ENCODE measurements at places on chromosomes 6 and 20. TPM values are rescaled to one million over a fixed set of nuclear protein-coding genes. Genes with fewer than 3 reads are reported as not detected.

Gene RBPJL
- not detected for total RNA-seq

Gene C6orf58
- not detected for total RNA-seq

Gene TPBG
- 51.3 TPM for total RNA-seq

Gene MMP24
- total RNA-seq, result 63.9 TPM

Gene MYMX
- total RNA-seq, result 0.25 TPM

Gene WFDC10B
- total RNA-seq, result not detected

Gene GPR63
- total RNA-seq, result 2.0 TPM

Gene PLN
- 0.13 TPM for total RNA-seq

All from mesangial cell (primary cell).